Stimulated activated CD8-positive, alpha-beta memory T cell treated with anti-CD3 and anti-CD28 coated beads, Interleukin-2, amount 100 ng/mL, for 1 hour (primary cell): ENCODE measurements at places on chromosomes 13 and 19.

DNA sequence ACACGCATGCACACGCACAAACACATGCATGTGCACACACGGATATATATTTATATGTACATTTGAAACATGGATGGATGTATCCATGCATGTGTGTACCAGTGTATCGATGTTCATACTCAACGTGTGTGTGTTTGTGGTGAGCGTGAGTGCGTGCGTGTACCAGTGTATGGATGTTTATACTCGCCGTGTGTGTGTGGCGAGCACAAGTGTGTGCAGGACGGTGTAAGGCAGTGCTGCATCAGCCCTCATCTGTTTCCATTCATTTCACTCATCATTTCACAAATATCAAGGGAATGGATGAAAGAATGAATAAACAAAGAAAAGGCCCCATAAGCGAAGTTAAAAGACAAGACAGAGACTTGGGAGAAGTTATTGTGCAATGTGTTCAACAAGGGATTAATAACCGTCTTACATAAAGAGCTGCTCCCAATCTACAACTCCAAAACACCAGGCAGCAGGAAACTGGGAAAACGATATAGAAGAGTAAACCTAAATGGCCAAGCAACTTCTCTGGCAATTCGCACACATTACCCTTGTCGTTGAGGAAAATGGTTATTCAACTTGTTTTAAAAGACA, 21.7 kb upstream of the MIER2 start:
- no peak for DNase-seq

- no peak for DNase-seq
Observed at GRCh38 chr13:41386211-41386610, 71.1 kb upstream of the RGCC start.

GRCh38 chr13:96672016-96672415, 322.3 kb downstream of the OXGR1 start:
- no peak for DNase-seq

DNA sequence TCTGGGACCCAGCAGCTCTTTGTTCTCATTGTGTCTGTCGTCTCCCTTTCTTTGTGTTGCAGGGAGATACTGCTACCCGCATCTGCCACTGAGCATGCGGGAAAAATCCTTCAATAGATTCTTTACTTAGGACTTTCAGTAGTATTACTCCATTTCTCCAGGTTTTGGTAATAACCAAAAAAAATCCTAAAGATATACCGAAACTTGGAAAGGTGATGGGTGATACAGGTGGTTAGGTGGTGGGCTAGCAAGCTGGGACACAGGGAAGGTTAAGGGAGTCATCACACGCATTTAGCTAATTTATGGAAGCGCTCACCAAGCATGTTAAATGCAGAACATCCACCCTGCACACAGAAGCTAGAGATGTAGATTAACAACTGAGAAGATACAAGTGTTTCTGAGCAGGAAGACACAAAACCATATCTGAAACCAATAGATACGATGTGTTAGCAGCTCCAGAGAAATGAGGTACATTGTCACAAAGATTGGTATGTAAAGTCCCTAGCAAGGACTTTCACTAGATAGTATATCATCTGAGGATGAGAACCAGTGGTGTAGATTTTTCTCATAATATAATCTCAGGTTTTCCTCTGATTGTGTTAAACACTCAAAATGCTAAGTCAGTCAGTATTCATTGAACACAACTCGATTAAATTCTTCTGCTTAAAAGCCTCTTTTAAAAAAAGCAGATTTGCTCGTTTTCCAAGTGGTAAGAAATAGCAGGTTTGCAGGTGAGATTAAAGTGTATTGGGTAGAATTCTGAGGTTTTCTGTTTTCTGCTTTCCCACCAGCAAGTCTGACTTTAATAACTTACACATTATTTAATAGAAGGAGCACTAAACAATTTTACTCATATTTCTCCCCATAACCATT, 1.2 kb upstream of the SLAIN1 start:
- DNase-seq, result no peak

DNA sequence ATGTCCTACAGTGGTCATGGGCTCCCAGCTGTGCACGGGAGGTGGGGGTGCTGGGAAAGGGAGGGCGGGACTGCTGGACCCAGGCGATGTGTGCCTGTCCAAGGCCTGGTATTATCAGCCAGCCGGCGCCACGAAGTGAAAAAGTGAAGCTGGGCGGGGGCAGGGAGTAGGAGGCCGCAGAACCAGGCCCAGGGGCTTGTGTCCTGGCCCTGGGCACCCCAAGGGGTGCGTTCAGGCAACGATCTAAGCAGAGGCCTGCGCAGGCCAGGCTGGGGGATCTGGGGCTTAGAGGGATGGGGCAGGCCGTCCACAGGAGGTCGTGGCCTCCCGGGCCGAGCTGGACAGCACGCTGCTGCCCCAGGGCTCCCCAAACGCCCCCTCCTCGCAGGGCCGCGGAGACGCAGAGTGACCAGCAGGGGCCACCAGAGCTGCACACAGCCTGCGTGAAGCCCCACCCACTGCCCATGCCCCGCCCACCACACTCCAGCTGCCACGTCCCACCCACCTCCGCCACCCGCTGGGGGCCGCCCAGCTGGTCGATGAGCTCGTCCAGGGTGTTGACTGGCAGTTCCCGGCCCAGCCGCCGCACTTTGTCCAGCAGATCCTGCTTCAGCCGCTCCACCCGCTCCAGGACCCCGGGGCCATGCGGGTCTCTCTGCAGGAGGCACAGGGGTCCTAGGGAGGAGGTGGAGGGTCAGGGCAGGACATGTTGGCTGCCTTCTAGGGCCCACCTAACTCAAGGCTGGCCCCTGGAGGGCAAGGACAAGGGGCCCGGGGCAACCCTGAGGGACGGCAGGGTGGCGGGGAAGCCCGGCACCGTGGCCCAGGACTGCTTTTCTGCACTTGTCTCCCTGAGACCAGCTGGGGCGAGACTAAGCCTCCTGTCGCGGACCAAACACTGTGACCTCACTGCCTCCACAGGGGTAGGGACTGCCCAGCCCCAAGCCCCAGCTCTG, 9.5 kb downstream of the GPX4 start:
- peak; percentile 69 for DNase-seq

DNA sequence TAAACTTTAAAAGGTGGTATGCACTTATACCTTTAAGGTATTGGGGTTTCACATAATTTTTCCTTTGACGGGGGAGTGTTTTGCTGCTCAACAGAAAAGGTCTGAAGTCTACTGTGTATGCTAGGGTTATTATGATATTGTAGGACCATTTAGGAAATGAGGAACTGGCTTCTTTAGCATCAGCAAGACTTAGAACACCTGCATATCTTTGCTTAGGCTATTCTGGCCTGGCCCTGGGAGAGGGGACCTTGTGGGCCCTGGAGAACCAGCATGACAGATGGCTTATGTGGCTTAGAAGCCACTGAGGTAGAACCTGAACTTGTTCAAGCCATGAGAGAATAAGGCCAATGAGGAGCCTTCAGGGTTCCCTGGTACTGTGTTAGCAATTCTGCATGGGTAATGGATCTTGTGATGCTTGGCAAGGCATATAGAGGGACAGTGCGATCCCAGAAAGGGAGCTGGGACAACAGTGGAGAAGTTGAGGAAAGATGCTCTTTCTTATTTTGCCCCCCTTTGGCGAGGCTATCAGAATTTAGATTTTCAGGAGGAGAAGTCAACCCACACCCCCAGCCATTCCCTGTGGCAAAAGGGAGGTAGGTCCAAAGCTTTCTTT, 4.3 kb downstream of the RGCC start:
- DNase-seq, result no peak

GRCh38 chr13:41061075-41061913, at the start of gene WBP4:
TSS of gene WBP4 (plus strand) at chr13:41061509. CDS start at chr13:41061674, 165 bp downstream.
- DNase-seq, result peak; percentile 72

- DNase-seq, result no peak
Observed at GRCh38 chr19:3517638-3518037, 11.5 kb downstream of the FZR1 start.

- no peak for DNase-seq
Observed at GRCh38 chr13:23580684-23581060, 10.5 kb downstream of the TNFRSF19 start.

GRCh38 chr19:23093832-23094231, 23.0 kb upstream of the ZNF730 start:
- no peak for DNase-seq

DNA sequence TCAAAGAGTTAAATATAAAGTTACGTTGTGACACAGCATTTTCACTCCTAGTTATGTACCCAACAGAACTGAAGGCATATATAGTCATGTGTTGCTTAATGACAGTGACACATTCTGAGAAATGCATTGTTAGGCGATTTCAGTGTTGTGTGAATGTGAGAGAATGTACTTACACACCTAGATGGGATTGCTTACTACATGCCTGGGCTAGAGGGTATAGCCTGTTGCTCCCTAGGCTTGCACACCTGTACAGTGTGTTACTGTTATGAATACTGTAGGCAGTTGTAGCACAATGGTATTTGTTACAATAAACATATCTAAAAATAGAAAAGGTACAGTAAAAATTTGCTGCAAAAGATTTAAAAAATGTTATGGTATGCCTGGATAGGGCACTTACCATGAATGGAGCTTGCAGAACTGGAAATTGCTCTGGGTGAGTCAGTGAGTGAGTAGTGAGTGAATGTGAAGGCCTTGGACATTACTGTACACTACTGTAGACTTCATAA, 89.2 kb downstream of the DHRS12 start:
- DNase-seq, result no peak

DNA sequence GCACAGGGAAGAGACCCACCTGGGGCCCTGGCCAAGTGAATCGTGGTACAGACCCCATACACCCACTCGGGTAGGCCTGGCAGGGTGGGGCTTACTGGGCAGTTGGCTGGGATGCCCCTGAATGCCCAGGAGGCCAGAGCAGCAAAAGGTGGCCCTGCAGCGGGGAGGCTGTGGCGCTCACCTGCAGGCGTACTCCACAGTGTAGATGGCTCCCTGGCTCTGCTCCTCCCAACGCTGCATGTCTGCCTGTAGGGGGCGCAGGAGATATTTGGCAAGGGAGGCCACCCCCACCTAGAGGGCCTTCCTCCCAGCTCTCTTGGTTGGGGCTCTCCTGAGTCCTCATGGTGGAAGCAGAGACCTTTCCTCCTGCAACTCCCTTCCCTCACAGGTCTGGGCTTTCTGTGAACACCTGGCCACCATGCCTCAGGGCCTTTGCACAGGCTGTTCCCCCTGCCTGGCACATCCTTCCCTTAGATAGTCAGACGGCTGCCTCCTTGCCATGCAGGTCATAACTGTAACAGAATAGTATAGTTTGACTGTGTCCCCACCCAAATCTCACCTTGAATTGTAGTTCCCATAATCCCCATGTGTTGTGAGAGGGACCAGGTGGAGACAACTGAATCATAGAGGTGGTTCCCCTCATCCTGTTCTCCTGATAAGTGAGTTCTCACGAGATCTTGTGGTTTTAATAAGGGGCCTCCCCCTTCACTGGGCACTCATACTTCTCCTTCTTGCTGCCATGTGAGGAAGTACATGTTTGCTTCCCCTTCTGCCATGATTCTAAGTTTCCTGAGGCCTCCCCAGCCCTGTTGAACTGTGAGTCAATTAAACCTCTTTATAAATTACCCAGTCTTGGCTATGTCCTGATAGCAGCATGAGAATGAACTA, 5.9 kb downstream of the BORCS8 start:
- peak; percentile 37 for DNase-seq

DNA sequence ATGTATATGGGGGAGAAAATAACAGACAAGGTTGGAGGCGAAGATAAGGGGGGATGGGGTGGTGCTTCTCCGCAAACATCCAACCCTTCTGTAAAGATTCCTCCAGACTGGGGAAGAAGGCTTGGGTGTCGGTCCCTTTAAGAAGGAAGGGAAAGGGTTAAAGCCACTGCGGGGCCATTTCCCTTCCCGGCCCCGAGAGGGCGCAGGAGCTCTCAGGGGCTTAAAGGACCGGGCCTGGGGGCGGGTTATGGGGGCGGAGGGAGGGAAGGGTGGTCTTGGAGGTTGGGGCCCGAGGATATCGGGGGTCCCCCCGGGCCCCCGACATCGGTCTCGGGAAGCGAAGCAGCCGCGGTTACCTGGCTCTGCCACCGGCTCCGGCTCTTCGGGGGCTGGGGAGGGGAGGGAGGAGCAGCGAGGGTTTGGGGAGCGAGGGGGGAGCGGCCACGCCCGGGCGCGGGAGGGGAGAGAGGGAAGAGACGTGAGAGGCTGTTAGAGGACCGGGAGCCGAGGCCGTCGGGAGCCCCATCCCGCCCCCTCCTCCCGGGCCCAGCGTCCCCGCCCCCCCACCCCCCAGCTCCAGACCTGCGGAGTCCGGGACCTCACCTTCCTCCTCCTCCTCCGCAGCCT, 2.8 kb downstream of the TNNT1 start:
- DNase-seq, result no peak

- DNase-seq, result no peak
Observed at GRCh38 chr19:3586127-3586626, 899 bp downstream of the GIPC3 start.

DNA sequence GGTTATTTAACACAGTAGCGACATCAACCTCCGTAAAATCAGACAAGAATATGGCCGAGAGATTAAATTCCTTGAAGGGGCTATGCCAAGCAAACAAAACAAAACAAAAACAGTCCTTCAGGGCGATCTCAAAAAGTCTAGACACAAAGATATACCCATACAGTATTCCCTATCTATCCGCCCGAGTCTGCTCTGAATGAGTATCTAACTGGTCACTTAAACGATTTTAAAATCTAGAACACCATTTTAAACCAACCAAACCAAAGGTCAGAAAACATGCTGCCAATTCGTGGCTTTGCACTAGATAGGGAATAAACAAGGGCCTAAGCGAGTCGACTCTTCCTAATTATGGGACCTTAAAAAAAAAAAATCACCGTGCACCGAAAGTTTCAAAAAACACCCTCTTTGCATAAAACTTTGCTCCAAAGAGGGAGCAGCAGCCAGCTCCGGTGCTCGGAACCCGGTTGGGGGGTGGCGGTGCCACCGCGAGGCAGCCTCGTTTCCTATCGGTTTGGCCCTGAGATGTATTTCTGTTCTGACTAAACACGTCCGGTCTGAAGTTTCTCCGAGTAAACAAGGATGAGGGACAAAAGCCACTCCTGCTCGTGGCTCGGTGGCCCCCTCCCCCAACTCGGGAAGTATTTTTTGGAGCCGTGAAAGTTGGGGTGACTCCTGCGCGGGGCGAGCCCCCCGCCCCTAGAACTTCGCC, 1.8 kb downstream of the HMGB1 start:
- DNase-seq, result peak; percentile 31

DNA sequence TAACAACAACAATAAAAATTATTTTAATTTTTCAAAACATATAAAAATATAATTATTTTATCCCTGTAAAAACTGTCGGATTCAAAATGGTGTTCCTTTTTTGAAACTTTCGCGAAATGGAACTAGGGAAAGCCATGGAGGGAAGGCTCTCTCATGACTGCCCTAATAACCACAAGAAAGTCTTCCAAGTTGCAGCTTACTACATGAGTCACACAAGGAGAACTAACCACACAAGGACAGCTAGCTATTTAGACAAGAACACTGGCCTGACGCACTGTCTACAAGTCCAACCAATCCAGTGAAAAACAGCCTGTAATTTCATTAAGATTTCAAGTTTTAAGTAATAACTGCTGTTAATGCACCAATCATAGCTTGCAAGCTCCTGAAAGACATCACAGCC, 319.2 kb upstream of the PCDH9 start:
- DNase-seq, result no peak

DNA sequence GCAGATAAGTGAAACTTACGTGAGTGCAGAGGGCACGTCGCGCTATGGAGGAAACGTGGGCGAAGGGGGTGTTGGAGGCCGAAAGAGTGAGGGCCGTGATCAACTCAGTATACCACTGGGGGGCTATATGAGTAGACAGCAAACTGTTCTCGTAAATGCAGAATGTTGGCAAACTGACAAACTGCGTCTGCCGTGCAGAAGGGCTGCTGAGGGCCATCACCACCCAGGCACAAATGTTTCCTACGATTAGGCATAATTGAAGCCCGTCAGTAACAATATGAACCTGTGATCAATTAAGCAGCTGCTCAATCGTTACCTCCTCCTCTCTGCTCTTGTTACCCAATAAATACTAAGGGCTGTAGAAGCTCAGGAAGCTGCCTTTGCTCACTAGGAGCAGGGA, 17.3 kb upstream of the MADCAM1 start:
- DNase-seq, result no peak
